Left renal pelvis (tissue), 4 donors: ENCODE measurements at places on chromosomes 16 and 17. TPM values are rescaled to one million over a fixed set of nuclear protein-coding genes. Genes with fewer than 3 reads are reported as not detected.

- no peak for DNase-seq
These were observed 130.9 kb downstream of the CDH11 start for GRCh38 chr16:64991001-64991400.

The LRRC37A gene
- 2.0 TPM for polyA plus RNA-seq

The CXCL16 gene
- 7.6 TPM for polyA plus RNA-seq

GRCh38 chr17:80353718-80354275 lies 61.2 kb upstream of the ENDOV start:
- DNase-seq, result no peak

The NEUROD2 gene
- 0.12 TPM for polyA plus RNA-seq
